ENCODE measurements at places on chromosomes 11 and 22.

- DNase-seq = no peak
Observed at GRCh38 chr11:112655371-112655770, 305.8 kb upstream of the NCAM1 start.

DNA sequence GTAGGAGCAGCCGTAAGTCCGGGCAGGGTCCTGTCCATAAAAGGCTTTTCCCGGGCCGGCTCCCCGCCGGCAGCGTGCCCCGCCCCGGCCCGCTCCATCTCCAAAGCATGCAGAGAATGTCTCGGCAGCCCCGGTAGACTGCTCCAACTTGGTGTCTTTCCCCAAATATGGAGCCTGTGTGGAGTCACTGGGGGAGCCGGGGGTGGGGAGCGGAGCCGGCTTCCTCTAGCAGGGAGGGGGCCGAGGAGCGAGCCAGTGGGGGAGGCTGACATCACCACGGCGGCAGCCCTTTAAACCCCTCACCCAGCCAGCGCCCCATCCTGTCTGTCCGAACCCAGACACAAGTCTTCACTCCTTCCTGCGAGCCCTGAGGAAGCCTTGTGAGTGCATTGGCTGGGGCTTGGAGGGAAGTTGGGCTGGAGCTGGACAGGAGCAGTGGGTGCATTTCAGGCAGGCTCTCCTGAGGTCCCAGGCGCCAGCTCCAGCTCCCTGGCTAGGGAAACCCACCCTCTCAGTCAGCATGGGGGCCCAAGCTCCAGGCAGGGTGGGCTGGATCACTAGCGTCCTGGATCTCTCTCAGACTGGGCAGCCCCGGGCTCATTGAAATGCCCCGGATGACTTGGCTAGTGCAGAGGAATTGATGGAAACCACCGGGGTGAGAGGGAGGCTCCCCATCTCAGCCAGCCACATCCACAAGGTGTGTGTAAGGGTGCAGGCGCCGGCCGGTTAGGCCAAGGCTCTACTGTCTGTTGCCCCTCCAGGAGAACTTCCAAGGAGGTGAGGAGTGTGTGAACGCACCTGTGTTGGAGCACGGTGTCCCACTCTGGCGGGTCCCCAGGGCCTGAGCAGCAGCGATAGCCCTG is at the start of gene TAGLN:
TAGLN (plus strand) TSS at position 318 of the 863 bp plus-strand sequence. CDS start 3,644 bp downstream, outside the sequence.
- no peak for DNase-seq

GRCh38 chr11:17748044-17748443 is 13.5 kb downstream of the KCNC1 start:
- no peak for DNase-seq

DNA sequence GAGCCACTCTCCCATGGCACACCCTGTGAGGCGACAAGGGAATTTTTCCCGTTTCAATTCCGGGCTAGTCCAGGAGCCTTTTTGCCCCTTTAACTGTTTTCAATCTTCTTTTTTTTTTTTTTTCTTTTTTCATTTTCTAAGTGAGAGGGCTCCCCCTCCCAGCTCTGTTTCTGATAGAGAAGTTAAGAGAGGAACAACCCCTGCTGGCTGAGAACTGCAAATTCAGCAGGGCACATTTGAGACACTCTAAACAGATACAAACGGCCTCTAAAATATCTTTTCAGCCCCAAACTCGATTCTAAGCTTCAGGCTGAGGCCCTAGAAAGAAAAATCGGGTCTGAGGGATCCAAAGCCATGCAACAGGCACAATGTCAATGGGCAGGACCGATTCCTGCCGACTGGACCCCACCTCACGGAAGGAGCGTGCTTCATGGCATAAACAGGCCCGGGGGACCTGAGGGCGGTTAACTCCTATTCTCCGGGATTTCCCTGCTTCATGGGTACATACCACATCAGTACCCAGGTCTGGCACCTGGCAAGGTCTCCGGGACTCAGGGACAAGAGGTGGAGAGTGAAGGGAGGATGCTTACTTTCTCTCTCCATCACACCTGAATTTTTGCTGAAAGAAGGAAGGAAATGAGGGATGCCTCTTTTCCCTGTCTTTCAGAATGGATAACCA is 627.5 kb downstream of the BUD13 start:
- DNase-seq = no peak

DNA sequence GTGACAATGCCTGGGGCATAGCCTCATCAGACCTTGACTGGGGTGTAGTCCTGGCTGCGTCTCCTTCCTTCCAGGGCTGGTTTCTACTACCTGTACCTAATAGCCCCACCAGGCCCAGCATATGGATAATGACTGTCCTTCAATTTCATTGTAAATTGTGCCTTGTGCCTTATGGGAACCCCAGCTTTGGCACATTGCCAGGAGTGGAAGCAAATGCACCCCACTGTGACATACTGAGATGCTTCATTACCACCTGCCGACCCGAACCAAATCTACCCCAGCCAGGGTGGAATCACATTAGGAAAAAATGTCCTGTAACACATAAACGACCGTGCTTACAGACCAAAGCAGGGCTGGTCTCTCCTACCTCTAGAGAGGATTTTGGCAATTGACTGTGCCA is 7.3 kb downstream of the TOP3B start:
- DNase-seq = no peak

GRCh38 chr11:75308116-75308515 is 43.3 kb downstream of the ARRB1 start:
- DNase-seq = no peak

- no peak for DNase-seq
Observed at GRCh38 chr22:39727541-39727940, 157.0 kb downstream of the CACNA1I start.

GRCh38 chr11:121412000-121412587 is 40.0 kb upstream of the SORL1 start:
- no peak for DNase-seq

Measured in activated CD8-positive, alpha-beta memory T cell treated with anti-CD3 and anti-CD28 coated beads for 1 hour (primary cell).